ENCODE measurements at places on chromosomes 4 and X.

- DNase-seq: no peak
Measured at GRCh38 chr4:58807843-58808615, 1697.8 kb upstream of the IGFBP7 start.

DNA sequence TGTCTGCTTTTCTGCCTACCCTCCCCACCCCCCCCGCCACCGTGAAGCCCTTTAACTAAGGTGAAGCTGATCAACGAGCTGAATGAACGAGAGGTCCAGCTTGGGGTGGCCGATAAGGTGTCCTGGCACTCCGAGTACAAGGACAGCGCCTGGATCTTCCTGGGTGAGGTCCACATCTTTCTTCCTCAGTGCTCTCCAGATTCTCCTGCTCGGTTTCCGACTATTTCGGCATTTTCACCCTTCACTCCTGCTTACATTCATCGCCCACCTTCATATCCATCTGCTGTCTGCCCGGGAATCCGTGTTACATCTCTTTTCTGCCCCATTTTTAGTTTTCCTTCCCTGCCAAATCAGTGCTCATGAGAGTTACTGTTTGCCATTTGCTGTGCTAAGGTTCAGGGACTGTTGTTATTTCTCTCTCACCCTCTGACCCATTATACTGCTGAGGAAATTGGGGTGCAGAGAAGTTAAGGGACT, 459 bp downstream of the RBMX2 start:
- DNase-seq: no peak

DNA sequence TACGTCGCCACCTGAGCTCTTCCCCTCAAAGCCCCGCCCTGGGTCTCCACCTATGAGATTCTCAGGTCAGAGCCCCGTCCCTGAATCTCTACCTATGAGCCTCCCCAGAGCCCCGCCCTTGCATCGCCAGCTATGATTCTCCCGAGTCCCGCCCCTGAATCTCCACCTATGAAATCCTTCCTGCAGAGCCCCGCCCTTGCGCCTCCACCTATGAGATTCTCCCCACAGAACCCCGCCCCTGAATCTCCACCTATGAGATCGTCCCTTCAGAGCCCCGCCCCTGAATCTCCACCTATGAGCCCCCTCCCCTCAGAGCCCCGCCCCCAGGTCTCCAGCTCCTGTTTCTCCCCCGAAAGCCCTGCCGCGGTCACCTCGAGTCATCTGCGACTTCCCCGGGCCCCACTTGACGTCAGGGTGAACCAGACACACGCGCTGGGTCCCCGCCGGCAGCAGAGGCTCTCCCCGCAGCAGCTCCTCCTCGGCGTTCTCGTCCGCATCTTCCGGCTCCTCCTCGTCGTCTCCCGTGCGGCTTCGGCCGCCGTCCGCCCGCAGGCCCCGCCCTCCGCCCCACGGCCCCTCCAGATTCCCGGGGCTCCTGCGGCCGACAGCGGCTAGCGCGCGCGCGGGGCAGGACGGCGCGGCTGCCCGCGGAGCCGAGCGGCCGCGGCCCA, 393 bp downstream of the GTPBP6 start:
- DNase-seq: no peak

DNA sequence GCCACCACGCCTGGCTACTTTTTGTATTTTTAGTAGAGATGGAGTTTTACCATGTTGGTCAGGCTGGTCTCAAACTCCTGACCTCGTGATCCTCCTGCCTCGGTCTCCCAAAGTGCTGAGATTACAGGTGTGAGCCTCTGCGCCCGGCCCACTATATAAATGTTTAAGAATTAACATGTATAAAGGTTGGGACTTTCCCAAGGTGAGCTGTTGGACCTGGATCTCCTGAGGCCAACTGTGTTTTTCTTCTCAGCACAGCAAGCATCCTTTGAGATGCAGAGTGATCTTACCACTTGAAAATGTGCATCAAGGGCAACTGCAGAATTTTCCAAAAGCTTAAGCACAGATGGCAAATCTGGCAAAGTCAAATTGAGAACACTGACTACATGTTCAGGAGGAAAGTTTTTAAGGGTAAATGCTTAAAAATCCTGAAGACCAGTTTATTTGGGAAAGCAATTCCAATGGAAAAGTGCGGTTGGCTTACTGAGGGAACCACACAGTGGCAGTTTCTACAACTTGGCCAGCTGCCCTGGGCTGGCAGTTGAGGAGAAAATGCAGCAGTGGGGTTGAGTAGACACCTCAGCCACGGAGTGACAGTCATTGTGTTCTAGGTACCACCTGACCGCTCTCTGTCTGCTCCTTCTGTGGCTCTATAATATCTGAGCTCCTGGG, 168.9 kb downstream of the CBR4 start:
- no peak for DNase-seq

GRCh38 chrX:86047174-86047935, at the start of gene CHM:
Gene CHM, minus strand, starts transcription at chrX:86047558. Its CDS starts 26 bp downstream, at chrX:86047532.
- no peak for DNase-seq

DNA sequence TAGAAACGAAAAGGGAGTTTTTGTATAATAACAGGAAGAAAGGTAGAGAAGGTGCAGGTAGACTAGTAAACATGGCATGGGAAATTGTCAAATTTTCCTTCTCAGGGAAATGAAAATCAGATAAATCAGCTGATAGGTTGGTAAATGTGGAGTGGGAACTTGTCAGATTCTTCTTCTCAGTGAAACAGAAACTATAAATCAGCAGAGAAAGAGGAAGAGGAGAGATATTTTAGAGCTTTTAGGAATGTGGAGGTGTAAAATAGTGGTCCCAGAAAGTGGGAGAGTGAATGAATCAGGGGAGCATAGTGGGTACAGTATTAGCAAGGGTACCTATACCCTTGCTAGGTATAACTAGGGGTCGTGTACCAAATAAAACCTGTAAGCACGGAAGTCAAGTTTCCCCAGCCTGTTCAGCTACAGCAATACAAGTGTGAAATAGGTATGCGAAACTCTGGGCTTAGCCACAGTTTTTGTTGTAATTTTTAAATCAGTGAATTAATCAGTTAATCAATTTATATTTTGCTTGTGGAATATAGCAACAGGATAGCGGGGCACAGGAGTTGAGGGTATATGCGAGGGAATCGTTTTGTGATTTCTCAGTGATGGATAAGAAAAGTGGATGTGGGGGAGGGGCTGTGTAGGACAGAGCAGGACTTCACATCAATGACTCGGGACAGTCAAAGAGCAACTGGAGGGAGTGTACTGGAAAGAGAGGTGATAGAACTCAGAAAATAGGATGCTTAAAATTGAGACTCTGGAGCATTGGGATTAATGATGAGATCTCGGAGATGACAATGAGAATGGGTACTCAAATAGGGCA, 561.5 kb downstream of the INPP4B start:
- no peak for DNase-seq
